ENCODE measurements at places on chromosomes 1 and 21. TPM values are rescaled to one million over a fixed set of nuclear protein-coding genes. Genes with fewer than 3 reads are reported as not detected.
A peak's percentile ranks its signal among the peaks of the same experiment; 100 is the strongest.

Gene ETV3L
- not detected for total RNA-seq

- no peak for DNase-seq
- no peak overlapping the region for H3K4me3 ChIP-seq
- peaks cover 25% of the 10 kb centered on the region for H3K36me3 ChIP-seq
- H3K4me1 ChIP-seq = peaks cover 17% of the 10 kb centered on the region
- H3K27me3 ChIP-seq = no peaks in the 10 kb centered on the region
- peak overlapping the region; percentile 49 for H3K27ac ChIP-seq
Measured at GRCh38 chr21:46500224-46500861, 41.7 kb downstream of the DIP2A start.

GRCh38 chr1:237119091-237119490, 77.1 kb downstream of the RYR2 start:
- no peaks in the 10 kb centered on the region for H3K36me3 ChIP-seq
- DNase-seq = no peak
- H3K27ac ChIP-seq = no peak overlapping the region
- H3K27me3 ChIP-seq = no peaks in the 10 kb centered on the region

- no peak for DNase-seq
- H3K4me3 ChIP-seq = no peak overlapping the region
- H3K27me3 ChIP-seq = peaks cover 8% of the 10 kb centered on the region
Measured at GRCh38 chr1:112058815-112059450, 69.5 kb upstream of the KCND3 start.

Gene IVNS1ABP
- 256 TPM for total RNA-seq

Gene FAM72A
- 27.0 TPM for total RNA-seq

- DNase-seq = no peak
- peaks cover 7% of the 10 kb centered on the region for H3K27me3 ChIP-seq
- H3K36me3 ChIP-seq = no peaks in the 10 kb centered on the region
Measured at GRCh38 chr1:226864311-226864710, 6.1 kb upstream of the PSEN2 start.

DNA sequence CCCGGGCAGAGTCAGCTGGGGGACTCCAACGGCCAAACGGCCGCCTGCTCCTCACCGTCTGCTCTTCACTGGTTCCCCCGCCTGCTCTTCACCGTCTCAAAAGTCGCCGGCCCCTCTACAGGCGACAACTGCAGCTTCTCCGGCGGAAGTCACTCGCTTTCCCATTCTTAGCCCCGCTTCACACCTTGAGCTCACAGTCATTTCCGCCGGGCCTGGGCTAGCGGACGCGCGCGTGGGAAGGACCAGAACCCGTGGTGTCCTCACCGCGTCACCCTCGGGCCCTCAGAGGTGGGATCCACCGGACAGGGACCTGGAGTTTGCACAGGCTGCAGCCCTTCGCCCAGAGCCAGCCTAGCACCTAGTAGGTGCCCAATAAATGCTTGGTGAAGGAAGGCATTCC, 27.9 kb upstream of the HJV start:
- no peaks in the 10 kb centered on the region for H3K36me3 ChIP-seq
- H3K4me1 ChIP-seq = peaks cover 21% of the 10 kb centered on the region
- DNase-seq = peak; percentile 16

- no peaks in the 10 kb centered on the region for H3K36me3 ChIP-seq
- H3K27me3 ChIP-seq = peaks cover 3% of the 10 kb centered on the region
- H3K27ac ChIP-seq = no peak overlapping the region
- no peak for DNase-seq
Measured at GRCh38 chr1:22256213-22256512, 113.3 kb upstream of the WNT4 start.

Gene TCHH
- total RNA-seq = not detected

Gene ARHGAP30
- total RNA-seq = 174 TPM

Gene NUP133
- total RNA-seq = 58.9 TPM

Data from activated CD8-positive, alpha-beta T cell treated with anti-CD3 and anti-CD28 coated beads for 36 hours (primary cell).